ENCODE measurements at places on chromosomes 1 and 21.
A peak's percentile ranks its signal among the peaks of the same experiment; 100 is the strongest.

- peak; percentile 90 for DNase-seq
These were observed 25.6 kb downstream of the PADI3 start for GRCh38 chr1:17274186-17275170.

DNA sequence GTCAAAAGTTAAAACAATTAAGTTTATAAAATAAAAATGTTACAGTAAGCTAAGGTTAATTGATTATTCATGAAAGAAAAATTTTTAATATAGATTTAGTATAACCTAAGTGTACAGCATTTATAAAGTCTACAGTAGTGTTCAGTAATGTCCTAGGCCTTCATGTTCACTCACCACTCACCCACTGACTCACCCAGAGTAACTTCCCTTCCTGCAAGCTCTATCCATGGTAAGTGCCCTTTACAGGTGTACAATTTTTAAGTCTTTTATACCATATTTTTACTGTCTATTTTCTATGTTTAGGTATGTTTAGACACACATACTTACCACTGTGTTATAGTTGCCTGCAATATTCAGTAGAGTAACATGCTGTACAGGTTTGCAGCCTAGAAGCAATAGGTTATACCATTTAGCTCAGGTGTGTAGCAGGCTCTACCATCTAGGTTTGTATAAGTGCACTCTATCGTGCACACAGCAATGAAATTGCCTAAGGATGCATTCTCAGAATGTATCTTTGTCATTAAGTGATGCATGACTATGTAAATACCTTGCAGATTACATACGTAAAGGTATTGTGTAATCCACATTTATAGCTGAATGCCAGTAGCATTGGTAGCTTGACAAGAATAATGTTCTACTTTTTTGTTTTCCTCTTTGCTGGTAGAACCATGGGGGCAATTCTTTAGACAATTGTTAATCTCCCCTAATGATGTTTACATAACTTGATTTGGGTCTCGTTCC, 35.7 kb upstream of the GPR88 start:
- no peak for DNase-seq

- no peak for DNase-seq
These were observed 21.1 kb downstream of the C2CD2 start for GRCh38 chr21:41932576-41933312.

- DNase-seq, result no peak
These were observed 39.0 kb downstream of the SMYD2 start for GRCh38 chr1:214319938-214320337.

DNA sequence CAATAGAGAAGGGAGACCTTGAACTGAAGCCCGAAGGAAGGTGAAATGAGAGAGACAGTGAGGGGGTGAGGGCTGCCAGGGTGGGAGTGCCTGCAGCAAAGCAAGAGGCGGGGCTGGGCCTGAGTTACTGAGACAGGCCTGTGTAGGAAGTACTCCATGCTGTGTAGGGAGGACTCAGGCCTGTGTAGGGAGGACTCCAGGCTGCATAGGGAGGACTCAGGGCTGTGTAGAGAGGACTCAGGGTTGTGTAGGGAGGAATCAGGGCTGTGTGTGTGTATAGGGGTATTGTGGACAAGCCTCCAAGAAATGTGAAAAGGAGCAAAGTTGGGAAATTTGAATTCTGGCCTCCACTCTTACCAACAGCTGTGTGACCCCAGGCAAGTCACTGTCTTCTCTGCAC, 133.8 kb upstream of the CACNA1E start:
- no peak for DNase-seq

DNA sequence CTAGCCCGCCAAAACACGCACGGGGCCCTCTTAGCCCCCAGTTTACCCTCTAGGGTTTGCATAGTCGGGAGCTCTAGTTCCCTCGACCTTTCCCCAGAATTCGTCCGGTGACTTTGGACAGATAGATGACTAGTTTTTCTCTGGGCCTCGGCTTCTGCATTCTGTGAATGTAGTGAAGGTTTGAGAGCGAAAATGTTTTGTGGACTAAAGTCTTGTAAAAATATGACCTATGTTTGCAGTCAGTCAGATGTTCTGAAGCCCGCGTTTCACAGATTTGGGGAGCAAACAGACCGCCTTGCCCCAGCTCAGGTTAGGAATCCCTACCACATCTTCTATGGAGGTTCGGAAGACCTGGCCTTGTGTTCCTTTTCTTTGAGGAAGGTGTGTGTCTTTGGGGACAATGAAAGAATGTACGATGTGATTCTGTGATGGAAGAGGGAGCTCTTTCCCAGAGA, 401 bp downstream of the UQCRH start:
- no peak for DNase-seq

- DNase-seq, result peak; percentile 45
These were observed 550.2 kb downstream of the USP25 start for GRCh38 chr21:16279731-16280581.

GRCh38 chr1:11473491-11474034, 5.4 kb upstream of the DISP3 start:
- DNase-seq, result peak; percentile 50

DNA sequence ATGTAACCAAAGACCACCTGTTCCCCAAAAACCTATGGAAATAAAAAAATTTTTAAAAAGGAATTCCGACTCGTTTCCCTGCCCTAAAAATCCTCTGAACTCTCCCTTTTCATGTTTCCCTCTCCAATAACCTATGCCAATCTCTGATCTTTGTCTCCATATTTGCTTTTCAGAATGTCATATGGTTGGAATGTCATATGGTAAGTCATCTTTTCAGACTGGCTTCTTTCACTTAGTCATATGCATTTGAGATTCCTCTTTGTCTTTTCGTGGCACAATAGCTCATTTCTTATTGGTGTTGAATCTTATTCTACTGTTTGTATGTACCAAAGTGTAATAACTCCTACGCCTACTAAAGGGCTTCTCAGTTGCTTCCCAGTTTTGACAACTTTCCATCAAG, 117.5 kb downstream of the BACH1 start:
- no peak for DNase-seq

DNA sequence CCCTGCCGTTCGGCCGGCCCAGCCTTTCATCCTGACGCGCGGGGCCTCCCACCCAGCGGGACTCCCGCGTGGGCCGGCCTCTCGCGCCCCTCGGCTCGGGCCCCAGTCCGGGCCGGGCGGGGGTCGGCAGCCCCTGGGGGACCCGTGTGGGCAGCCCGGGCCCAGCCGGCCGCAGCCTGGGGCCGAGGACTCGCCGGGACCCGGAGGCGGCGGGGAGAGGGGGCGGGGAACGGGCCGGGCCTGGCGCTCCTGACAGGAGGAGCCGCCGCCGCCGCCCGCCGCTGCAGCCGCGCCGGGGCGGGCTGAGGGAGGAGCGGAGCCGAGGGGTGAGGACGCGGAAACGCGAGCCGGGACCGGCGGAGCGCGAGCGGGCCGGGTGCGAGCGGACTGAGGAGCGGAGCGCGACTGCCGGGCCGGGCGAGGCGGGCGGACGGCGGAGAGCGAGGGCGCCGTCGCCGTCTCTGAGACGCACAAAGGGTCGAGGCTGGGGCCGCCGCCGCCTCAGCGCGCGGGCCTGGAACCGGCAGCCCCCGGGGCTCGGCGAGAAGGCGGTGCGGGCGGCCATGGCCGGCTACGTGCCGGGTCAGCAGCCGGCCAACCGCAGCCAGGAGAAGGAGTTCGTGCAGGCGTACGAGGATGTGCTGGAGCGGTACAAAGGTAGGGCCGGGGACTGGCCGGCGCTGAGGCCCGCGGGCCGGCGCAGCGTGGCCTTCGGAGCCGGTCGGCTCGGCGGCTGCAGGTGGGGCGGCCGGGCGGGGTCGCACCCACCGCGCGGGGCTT, 79.1 kb downstream of the NDUFS5 start:
- DNase-seq, result peak; percentile 58

- DNase-seq, result no peak
These were observed 96.8 kb upstream of the BCAR3 start for GRCh38 chr1:93778457-93778856.

GRCh38 chr1:61641578-61642336, 83.2 kb downstream of the TM2D1 start:
- DNase-seq, result peak; percentile 86

DNA sequence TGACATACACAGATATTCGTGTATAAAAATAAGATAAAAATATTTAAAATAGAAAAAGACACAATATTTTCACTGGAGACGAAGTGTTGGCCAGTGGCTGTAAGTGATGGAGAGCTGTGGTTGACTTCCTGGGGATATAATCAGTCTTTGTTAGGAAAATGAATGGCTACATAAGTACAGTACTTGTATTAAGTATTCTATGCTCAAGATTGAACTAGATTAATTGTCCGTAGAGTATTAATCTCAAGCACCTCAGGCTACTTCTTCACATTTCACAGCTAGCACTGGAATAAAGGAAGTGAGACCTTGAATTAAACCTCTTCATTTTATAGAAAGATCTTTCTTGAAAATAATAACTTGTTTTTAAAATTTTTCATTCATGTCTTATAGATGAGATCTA, 39.0 kb upstream of the RGS5 start:
- no peak for DNase-seq

GRCh38 chr1:36533897-36534296, 51.2 kb upstream of the CSF3R start:
- no peak for DNase-seq

- no peak for DNase-seq
These were observed 53.6 kb upstream of the AJAP1 start for GRCh38 chr1:4600615-4601460.
